ENCODE measurements at places on chromosomes 6 and 20.

- DNase-seq = no peak
Observed at GRCh38 chr6:53928641-53929040, 133.8 kb downstream of the LRRC1 start.

DNA sequence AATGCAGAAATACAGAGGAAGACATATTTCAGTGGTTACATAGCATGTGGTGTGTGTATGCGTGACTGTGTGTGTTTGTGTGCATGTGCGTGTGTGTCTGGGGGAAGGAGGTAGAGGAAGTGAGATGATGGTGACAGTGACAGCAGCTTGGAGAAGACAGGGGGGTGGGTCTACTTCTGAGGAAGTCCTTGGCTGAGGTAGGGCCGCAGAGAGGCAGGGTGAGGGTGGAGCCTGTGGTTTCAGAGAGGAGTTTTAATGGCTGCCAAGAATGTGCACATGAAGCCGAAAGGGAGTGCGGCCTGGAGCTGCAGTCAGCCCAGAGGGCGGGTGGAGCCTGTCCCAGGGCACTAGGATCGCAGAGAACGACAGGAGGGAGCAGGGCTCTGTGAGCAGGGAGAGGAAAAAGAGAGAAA lies 22.7 kb upstream of the RNF24 start:
- no peak for DNase-seq

DNA sequence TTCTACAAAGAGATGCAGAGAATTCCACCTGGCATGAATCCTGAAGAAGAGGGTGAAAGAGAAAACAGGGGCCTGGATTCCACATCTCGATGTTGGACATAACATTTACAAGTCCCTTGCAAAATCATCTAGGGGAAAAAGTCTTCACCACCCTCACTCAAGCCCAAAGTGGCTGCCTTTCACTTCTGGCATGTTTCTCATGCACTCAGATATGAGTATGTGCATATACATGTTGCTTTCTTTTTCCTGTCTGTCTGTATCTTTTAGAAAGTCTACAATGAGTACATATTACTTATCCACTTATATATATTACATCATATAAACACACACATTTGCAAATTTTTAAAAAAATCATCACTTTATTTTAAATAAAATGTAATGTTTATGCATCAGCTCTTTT lies 159.3 kb downstream of the KIF6 start:
- DNase-seq = no peak

GRCh38 chr6:135281227-135281626 lies 100.1 kb downstream of the MYB start:
- DNase-seq = no peak

GRCh38 chr20:21518292-21518991 lies 4.6 kb upstream of the NKX2-2 start:
- no peak for DNase-seq

GRCh38 chr6:6577735-6578134 lies 10.8 kb upstream of the LY86 start:
- no peak for DNase-seq

DNA sequence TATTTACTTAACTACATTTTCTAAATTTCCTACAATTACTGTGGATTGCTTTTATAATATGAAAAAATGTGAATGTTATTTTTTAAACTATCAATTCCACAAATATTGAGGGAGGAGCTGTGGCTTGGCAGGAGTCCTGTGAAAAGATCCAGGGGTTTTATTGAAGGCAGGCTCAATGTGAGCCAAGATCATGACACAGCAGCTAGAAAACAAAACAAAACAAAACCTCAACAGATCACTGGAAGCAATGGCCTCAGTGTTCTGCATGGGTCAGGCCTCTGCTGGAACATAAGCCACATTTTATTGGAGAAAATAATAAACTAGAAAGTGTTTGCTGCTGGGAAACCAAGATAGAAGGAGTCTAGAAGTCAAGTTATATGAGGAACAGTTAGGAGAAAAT lies 19.4 kb upstream of the RCAN2 start:
- peak; percentile 30 for DNase-seq

DNA sequence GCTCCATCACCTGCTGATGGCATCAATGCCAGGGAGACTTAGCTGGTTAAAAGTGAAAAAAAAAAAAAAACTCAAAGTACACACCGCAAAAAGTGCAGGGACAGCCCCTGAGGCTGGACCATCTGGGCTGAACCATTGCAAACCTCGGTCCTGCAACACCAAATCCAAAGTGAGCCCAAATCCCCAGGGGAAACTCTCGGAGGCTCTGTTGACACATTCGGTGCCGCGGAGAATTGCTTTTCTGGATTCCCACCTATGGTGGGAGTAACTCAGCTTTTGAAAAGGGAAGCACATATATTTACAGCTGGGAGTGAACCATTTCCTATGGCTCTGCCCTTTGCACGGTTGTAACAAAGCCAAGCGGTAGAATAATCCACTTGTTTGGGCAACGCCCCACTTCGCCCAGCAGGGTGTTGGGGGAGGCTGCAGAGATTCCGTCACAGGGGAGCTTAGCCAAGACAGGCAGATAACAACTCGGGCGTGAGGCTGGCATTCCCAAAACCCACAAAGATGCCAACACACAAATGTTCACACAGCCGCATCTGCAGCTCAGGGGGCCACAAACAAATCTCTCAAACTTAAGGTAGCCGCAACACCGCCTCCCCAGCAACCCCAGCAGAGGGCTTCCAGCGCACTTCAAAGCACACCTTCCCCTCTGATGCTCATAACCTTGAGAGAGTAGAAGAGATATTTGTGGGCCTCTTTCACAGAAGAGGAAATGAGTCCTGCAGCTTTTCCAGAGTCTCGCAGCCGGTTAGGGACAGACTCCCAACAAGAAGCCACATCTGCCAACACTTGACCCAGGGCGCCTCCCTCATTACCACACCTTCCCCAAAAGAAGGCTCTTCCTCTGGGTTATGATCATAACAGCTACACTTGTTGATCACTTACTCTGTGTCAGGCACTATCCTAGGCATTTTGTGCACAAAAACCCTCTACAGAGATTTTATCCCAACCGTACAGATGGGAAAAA lies 11.4 kb downstream of the ZC3H12D start:
- DNase-seq = no peak

- no peak for DNase-seq
Observed at GRCh38 chr6:164612751-164613150, 696.7 kb downstream of the C6orf118 start.

GRCh38 chr6:20674664-20675063 lies 140.4 kb downstream of the CDKAL1 start:
- no peak for DNase-seq

DNA sequence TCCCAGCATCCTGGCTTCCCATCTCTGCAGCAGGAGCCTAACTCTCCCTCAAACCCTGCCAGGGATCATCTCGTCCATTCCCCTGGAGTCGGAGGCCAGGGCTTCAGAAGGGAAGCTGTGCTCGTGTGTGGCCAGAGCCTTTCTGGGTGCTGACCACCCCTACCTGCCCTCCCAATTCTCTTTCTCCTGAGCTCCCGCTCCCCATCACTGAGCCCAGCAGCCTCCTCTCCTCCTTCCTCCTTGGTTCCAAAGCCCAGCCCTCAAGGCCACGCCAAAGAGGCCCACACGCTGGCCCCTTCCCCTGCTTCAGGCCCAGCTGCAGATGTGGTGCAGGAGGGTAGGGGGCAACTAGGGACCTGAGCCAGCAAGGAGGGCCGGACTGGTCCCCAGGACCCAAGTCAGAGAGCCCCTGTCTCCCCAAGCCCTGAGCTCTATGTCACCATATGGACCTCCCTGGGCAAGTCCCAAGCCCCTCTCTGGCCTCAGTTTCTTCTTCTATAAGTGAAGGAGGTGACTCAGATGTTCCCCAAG lies 1.3 kb downstream of the FAM83C start:
- DNase-seq = no peak
